ENCODE measurements at places on chromosomes 12 and 14.

- DNase-seq: no peak
Measured at GRCh38 chr12:79000501-79000900, 135.9 kb downstream of the SYT1 start.

DNA sequence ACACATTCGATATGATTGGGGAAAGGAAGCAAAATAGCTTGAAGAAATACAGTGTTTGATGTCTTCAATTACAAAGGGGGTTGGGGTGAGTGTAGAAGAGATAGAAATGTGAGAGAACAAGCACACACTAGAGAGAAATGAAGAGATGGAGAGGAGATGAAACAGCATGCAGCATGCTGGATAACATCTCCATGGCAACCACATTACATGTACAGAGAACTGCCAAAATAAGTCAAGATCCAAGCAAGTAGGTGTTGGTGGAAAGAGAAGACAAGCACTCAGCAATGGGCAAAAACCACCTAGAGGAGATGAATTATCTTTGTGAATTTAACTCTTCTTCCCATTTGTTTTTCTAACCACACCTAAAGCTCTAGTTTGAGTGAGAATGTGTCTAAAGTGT is 289.8 kb downstream of the GRIN2B start:
- DNase-seq: no peak

GRCh38 chr14:36271222-36271621 is 49.2 kb downstream of the MBIP start:
- no peak for DNase-seq

- no peak for DNase-seq
Measured at GRCh38 chr12:119375883-119376190, 41.3 kb downstream of the CCDC60 start.

DNA sequence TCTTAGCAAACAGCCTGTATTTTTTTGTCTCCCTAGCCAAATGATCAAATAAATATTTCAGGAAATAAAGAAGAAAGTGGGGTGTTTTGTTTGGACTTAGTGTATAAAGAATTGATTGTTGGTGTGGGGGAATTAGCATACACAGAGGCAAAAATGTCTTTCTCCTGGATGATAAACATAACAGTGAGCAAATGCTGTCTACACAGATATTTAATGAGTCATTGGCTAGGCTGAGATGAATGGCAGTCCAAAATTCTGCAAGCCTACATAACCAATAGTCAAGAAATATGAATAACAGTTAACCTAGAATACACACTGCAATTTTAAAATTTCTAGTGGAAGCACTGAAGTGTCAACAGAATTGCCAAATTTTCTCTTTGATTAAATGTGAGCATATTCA is 35.8 kb downstream of the MYF5 start:
- DNase-seq: no peak

DNA sequence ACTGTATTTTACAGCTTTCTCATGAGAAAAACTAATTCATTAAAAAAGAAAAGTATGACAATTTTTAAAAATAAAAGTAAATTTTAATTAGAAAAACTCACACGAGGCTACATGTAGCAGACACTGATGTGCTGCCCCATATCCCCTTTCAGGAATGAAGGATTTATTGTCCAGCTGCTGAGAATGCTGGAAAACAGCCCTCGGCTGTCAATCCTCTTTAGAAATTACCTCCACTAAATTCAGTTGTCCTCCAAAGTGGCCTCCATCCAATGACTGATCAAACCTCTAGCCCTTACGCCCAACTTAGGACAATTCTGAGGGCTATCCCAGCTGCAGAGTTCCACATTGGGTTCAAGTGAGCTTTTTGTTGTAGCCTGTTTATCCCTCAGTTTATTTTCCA is 29.8 kb upstream of the AP4S1 start:
- DNase-seq: no peak

DNA sequence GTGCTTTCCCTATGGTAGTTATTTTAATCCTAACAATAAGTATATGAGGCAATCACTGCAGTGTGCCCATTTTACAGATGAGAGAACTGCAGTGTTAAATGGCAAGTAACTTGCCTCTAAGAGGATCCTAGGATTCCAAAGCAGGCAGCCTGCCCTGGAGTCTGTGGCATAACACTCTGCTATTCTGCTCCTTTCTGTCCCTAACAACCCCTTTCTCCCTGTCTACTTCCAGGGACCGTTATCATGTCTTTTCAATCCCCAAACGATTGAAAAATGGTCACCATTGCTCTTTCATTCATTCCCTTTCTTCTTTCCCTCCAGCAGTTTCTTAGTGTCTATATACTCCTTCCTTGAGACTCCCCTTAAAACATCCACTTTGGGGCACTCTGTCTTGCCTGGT is 1.3 kb upstream of the ANO2 start:
- DNase-seq: no peak

- no peak for DNase-seq
Measured at GRCh38 chr14:20846560-20846959, 43.9 kb upstream of the RNASE1 start.

- DNase-seq: no peak
Measured at GRCh38 chr12:43861840-43862150, 25.9 kb downstream of the TMEM117 start.

GRCh38 chr12:132405742-132406251 is 76.4 kb upstream of the GALNT9 start:
- no peak for DNase-seq

GRCh38 chr12:102643879-102644575 is 163.7 kb upstream of the IGF1 start:
- no peak for DNase-seq

- no peak for DNase-seq
Measured at GRCh38 chr12:43208627-43209026, 343.4 kb downstream of the ADAMTS20 start.

GRCh38 chr12:41917938-41918341 is 226.7 kb downstream of the GXYLT1 start:
- DNase-seq: no peak

- DNase-seq: no peak
Measured at GRCh38 chr12:46610754-46611153, 215.0 kb downstream of the SLC38A4 start.

Measured in activated T-cell treated with anti-CD3 and anti-CD28 coated beads for 24 hours (primary cell).